ENCODE measurements at places on chromosomes 16 and 17.
A peak's percentile ranks its signal among the peaks of the same experiment; 100 is the strongest.

DNA sequence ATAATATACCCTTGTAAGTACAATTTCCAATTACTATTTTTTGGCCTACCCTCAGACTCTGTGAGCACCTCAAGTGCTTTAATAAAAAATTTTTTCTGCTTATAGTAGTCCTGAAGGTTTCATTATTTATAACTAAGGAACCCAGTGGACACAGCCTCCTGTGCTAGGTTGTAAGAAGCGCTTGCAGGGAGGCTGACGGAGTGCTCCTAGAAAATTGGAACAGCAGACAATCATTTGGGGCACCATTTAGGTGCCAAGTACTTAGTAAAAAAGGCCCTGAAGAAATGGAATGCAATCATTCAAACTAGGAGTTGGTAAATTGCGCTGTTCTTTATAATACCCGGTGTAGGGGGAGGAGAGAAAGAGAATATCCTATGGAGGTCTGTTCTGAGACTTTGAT, 19.8 kb downstream of the CA10 start:
- no peak for DNase-seq

DNA sequence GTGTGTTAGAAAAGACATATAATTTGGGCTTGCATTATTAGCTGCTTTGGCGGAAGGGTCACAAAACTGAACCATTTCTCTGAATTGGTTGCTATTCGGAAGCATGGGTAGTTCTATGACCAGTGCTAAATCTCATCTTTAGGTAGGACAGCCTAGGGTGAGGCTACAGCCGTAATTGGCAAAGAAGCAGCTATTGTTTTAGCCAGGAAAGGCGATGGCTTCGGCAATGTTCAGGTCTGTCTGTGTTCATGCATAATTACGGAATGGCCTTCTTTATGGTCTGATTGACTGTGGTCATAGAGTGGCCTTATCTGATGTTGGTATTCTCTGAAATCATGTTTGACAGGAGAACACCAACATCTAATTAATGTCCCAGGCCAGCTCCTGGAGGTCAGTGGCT, 368.4 kb upstream of the HSBP1 start:
- no peak for DNase-seq

- no peak for DNase-seq
Observed at GRCh38 chr16:56781528-56781961, 51.6 kb downstream of the NUP93 start.

DNA sequence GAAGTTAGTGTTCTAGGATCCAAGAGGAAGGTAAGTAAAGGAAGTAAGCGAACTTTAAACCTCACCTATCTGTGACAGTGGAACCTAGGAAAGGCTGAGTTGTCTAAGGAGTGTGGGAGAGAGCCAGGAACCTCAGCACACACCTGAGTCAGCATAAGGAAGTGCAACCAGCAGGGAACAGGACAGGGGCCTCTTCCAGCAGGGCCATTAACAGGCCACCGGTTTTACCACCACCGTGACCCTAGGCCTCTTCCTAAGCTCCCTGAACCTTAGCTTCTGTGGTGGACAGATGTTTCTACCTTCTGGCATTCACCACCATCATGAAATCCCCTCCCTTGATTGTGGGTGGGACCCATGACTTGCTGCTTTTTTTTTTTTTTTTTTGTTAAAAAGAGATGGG, 26.7 kb upstream of the GPATCH8 start:
- DNase-seq, result no peak

GRCh38 chr17:39648616-39649366, 11.8 kb downstream of the STARD3 start:
- no peak for DNase-seq

DNA sequence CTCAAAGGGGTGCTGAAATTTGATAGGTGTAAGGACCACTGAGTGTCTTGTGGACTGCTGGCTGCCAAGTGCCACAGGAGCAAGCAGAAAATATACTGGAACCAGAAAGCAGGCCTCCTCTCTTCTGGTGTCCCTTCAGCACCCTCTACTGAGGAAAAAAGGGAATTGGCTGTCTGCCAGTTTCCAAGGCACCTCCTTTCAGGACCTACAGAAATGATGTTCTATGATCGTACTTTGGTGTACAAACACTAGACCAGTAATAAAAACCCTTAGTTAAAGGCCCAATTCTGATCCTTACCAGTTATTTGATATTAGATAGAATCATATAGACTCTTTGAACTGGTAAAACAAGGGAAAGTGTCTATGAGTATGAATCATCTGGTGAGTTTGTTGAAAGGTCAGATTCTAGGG, 35.8 kb upstream of the BCAS3 start:
- peak; percentile 83 for DNase-seq

DNA sequence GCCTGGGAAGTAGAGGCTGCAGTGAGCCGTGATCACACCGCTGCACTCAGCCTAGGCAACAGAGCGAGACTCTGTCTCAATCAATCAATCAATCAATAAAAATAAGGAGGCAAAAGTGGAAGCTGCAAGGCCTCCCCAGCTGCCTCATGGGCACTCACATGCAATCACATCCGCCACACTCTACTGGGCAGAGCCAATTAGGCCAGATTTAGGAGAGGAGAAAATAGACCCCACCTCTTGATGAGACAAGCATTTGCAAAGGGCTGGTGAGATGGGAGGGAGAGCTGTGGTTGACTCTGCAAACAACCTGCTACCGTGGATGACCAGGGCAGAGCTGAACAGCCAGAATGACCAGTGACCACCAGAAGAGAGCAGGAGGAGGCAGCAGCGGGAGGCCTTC, 14.7 kb upstream of the GSG1L start:
- DNase-seq, result no peak

- no peak for DNase-seq
Observed at GRCh38 chr16:76835779-76836300, 355.1 kb upstream of the MON1B start.

DNA sequence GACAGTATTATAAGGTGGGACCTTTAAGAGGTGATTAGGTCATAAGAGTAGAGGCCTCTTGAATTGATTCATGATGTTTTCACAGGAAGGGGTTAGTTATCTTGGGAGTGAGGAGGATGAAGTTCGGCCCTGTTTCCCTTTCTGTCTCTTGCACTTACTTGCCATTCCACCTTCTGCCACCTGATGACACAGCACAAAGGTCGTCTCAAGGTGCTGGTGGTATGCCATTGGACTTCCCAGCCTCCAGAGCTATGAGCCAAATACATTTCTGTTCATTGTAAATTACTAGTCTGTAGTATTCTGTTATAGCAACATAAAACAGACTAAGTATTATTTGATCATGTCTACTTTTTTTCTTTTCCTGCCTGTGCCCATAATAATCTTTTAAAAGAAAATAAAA, 23.5 kb downstream of the CHD9 start:
- no peak for DNase-seq

DNA sequence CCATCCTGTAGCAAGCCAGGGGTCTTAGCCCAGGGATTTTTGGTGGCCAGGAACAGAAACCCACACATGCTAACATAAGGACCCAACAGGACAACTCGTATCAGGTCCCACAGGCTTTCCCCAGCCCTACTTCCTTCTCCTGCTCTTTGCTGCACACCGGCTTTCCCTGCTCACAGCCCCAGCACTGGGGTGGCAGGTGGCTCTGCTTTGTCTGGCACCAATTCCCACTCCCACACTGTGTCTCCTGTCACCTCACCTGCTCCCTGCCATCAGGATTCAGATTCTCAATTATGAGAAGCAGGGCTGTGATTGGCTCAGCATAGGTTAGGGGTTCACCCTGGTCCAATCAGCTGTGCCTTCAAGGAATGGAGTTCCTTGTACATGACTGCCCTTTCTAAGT, 94.1 kb downstream of the TMEM132E start:
- DNase-seq, result no peak

GRCh38 chr16:87324411-87325275, 7.5 kb upstream of the C16orf95 start:
- peak; percentile 14 for DNase-seq

DNA sequence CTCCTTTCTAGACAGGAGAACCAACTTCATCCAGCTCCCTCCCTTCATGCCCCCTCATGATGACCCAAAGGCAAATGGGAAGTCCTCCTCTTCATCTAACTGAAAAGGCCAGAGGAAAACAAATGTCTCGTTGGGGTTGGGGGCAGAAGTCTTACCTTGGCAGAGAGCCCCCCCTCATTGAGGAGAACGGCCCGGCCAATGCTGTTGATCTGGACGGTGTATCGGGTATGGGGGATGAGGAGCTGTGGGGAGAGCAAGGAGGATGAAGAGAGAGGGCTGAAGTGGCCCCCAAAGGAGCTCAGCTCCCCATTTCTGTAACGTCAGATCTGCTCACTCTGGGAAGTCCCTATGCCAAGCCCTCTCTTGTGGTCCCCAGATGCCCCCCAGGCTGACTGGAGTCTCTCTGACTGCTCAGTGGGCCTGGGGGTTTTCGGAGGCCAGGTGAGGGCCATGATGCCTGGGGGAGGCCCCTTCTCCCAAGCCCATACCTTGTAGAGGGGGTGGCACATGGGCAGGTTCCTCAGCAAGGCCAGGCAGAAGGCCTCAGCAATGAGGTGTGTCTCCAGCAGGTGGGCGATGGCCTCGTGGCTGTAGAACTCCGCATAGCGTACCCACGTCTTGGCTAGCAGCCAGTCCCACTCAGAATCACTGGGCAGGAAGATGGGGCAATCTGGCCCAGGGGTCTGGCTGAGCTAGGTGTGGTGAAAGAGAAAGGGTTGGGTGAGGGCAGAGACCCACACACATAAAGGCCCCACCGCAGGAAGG, 10.8 kb downstream of the ALOX12B start:
- DNase-seq, result no peak

DNA sequence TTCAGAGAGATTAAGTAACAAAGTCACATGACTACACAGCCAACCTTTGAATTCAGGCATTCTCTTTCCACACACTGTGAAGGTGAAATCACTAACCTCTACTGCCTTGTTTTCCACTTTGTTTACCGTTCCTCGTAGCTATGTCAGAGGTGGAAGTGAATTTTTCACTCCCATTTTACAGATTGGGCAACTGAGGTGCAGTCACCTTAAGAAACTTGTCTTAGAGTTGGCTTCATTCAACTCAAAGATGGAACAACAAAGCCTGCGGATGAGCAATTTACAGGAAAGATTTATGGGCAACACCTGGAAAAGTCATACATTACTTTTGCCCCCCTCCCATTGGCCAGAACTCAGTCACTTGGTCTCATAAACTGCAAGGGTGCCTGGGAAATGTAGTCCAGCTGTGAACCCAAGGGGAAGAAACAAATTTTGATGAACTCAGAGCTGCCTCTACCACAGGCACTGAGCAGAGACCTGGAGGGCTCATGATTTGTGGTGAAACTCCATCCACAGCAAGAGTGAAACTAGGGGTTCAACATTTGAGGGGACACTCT, 784.6 kb upstream of the EEF2KMT start:
- no peak for DNase-seq

DNA sequence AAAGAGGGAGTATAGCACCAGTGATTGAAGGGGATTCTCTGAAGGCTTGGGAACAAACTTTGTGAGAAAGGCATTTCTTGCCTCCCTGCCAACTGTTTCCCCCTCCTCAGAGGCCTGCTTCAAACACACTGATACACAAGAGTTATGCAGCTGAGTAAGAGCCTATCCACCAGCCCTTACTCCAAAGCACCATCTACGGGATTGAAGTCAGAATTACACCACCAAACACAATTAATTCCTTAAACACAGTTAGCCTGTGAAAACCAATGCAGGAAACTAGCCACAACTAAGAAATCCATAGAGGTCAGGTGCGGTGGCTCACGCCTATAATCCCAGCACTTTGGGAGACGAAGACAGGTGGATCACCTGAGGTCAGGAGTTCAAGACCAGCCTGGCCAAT, 138.3 kb downstream of the SHCBP1 start:
- DNase-seq, result no peak

DNA sequence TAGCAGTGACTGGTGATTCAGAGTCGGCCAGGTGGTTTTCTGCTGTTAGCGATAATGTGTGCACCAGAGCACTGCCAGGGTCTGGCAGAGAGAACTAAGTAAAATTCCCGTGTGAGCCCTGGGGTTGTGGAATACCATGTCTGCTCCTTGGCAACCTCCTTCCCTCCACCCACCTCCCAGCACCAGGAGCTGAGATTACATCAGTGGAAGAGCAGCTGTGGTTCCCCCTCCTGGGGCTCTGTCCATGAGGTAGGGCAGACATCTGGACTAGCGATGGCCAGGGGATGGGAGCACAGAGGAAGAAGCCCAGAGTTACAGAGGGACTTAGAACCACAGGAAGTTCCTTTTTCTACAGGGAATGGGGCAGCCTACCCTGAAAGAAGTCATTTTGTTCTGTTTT, 15.8 kb downstream of the CLEC10A start:
- DNase-seq, result no peak

DNA sequence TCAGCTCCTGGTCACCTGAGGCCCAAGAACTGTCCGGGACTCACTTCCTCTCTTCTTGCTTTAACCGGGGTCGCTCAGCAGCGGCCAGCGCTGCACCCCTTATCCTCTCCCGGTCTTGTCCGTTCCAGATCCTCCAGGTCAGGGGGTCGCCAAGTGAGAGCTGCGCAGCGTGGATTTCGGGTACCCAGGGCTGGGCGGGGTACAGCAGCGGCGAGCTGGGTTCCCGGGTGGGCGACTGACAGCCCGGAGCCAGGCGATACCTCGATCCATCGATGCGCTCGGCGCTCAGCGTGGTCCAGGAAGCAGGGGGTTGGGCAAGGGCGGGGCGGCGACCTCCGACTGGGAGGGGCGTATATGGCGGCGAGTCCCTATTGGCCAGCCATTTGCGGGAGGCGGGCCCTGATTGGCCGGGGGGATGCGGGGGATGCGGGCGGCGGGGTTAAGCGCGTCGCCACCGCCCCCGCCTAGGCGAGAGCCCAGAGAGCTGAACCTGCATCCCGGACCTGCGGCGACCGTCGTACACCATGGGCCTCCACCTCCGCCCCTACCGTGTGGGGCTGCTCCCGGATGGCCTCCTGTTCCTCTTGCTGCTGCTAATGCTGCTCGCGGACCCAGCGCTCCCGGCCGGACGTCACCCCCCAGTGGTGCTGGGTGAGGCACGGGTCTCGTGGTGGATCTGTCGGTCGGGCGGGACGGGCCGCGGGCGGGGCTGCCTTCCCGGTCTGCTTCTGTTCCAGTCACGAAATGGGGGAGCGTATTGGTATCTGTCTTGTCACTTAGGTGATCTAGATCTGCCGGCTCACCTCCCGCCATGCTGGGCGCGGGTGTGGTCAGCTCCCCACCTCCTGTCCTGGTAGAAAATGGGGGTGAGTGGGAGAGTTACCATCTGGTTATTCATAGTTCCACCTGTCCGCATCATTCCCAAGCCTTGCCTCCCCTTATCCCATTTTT, at the start of gene PLA2G15:
PLA2G15 (plus strand) TSS at position 471 of the 951 bp plus-strand sequence; CDS start at position 525, 54 bp downstream.
- DNase-seq, result peak; percentile 91

GRCh38 chr17:69749911-69750310, 325.1 kb upstream of the KCNJ16 start:
- DNase-seq, result no peak

- DNase-seq, result no peak
Observed at GRCh38 chr17:60371818-60372510, 20.0 kb downstream of the USP32 start.

Data from EL (cell line).